SJCRH30 (cell line): ENCODE measurements at places on chromosomes 5 and 9. TPM values are rescaled to one million over a fixed set of nuclear protein-coding genes. Genes with fewer than 3 reads are reported as not detected.
A peak's percentile ranks its signal among the peaks of the same experiment; 100 is the strongest.

- DNase-seq = no peak
Observed at GRCh38 chr9:94630833-94631232, 8.5 kb downstream of the FBP1 start.

DNA sequence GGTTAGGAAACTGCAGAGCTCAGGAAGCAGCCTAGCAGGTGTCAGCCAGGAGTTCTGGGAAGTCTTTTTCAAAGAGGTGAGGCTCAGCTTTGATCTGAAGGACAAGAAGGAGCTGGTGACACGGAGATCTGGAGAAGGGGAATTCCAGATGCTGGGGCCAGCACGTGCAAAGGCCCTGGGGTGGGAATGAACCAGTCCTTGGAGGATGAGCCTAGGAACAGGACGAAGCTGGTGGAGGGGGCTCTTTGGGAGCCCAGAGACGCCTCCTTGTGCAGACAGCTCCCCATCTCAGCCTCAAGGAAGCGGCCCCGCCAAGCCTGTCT lies 15.2 kb upstream of the RNU6ATAC start:
- DNase-seq = no peak

DNA sequence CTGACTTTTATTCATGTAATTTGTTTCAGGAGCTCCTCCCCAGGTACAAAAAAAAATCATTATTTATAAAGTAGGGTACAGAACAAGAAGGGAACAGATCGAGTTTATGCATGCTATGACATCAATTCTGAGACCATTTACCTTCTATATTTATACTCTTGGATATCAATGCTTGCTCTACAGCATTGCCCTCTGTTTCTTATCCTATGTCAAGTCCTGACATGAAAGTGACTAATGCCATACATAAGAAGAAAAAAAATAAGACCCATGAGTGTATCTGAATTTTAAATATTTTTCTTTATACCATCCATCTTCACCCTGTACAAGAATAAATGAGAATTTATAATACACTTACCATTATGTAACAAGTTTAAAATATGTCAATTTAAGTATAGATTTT lies 2016.3 kb upstream of the CDH9 start:
- DNase-seq = no peak

DNA sequence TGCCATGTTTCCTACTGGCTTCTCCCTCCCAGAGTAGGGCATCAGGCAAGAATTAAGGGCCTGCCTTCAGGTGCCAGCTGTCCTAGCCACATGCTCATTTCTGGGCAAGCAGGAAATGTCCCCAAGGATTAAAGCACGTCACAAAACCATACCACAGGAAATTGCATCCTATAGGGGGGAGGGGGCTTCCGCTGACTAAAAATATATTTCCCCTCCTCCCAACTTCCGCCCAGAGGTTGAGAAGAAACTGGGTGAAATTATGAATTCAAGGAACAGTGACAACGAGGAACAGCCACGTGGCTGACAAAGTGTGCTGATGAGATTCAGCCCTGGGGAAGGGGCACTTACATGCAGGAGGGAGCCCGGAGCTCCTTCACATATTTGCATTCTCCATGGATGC lies 4.1 kb downstream of the HBEGF start:
- no peak for DNase-seq

Gene ADAMTS19
- total RNA-seq = 0.02 TPM in 1 of 2 replicates, not detected in the other

GRCh38 chr9:21605489-21605931 lies 123.4 kb upstream of the IFNE start:
- DNase-seq = no peak

DNA sequence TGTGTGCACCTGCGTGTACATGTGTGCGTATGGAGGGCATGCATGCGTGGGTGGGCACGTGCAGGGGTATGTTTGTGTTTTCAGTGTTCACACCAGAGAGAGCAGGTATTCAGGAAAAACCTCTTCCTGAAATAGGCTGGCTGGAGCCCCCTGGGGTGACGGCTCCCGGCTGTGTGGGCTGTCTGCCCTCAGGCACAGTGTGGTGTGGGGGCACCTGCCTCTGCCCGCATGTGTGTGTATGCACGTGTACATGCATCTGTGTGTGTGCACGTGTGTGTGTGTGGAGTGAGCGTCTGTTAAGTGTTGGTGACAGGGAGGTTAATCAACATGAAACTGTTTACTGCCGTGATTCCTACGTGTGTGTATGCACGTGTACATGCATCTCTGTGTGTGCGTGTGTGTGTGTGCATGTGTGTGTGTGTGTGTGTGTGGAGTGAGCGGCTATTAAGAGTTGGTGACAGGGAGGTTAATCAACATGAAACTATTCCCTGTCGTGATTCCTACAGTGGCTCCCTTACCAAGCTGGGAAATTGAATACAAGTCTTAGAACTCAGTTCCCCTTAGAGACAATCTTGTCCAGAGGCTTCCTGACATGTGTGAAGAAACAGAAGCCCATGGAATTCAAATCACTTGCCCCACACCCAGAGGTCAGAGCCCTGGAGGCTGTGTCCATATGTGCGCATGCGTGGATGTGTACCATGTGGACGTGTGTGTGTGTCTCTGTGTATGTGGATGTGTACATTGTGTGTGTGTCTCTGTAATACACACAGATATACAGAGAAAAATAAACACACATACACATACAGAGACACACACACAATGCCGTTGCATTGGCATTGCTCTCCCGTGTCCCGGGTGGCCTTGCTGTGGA lies 372.4 kb upstream of the IRX4 start:
- no peak for DNase-seq

DNA sequence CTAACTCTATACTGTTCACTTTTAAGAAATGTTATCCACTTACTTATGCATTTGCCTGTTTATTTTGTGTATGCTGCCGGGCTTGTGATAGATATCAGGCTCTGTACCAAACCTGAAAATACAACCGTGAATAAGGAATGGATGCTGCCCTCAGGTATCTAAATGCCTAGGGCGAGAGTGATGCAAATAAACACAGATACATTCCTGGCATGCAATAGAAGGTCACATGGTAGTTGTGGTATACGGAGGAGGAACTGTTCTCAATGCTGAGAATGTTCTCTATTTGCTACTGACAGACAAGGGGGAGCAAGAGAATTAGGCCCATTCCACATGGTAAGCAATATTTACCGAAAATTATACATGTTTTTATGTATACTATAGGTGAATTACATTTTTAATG lies 227.8 kb downstream of the ICE1 start:
- no peak for DNase-seq

Gene HAVCR1
- 0.18 TPM in 1 of 2 replicates, not detected in the other for total RNA-seq

DNA sequence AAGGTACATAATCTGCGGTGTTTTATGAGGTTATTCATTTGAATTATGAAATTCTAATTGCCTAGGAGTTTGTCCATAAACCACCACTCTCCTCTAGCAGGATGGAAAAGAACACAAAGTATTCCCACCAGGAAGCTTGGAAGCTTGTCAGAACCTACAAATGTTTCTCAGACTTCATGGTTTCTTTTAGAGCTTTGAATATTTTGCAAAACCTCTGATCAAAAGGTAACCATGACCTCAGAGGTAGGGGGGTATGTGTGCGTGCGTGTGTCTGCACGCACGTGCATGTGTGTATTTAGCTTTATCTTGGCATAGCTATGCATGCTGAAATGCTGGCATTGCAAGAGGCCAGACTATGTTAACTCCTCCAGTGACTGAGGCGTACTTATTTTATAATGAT lies 847.0 kb downstream of the TLE1 start:
- no peak for DNase-seq

- DNase-seq = peak; percentile 18
Observed at GRCh38 chr9:99773468-99774138, 48.1 kb upstream of the NR4A3 start.

- no peak for DNase-seq
Observed at GRCh38 chr5:118379470-118379869, 608.9 kb downstream of the DTWD2 start.
